Effector CD4-positive, alpha-beta T cell (primary cell): ENCODE measurements at places on chromosomes 6 and 20.
A peak's percentile ranks its signal among the peaks of the same experiment; 100 is the strongest.

DNA sequence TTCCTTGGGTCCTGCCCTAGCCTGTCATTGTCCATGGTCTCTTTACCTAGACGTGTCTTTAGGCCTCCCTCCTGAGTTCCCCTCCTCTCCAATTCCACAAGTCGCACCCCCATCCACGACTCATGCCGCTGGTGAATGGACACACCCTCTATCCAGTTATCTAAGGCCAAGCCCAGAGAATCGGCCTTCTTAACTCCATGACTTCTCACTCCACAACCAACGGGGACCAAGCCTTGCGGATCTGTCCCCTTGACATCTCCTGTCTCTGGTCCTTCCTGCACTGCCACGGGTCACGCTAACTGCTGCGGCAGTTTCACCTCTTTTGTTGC, 7.0 kb upstream of the RREB1 start:
- DNase-seq: no peak

DNA sequence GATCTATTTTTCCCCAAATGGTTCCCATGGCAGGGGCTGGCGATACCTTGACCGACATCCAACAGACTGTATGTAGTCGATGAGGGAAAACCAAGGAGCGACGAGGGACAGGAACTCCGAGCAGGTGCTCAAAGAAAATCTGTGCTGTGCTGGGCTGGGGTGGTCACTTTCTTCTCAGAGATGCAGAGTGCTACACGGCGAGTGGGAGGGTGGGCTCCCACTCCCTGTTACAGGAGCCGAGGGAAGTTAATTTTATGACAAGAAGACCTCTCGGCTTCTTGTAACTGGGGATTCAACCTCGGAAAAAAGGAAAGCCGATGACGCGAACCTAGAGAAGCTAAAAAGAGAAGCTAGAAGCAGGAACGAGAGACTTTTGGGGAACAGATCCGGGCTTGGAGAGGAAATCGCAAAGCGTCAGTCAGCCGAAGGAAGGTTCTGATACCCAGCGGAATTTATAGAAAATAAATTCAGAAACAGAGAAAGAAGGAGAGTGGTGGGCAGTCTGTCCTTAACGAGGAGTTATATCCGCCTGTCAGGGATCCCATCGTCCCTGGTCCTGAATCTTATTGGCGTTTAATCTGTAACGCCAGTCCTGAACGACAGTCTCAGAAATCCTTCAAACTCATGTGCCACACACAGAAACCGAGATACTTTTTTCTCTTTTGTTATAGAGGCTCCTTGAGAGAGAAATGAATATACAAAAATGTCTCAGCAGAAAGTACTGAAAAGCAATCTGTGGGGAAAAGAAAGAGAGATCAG, 84.6 kb upstream of the ZNF322 start:
- DNase-seq: no peak

- no peak for DNase-seq
These were observed 766.8 kb upstream of the MAN1A1 start for GRCh38 chr6:120116343-120116742.

GRCh38 chr6:133377219-133377618, 136.1 kb downstream of the EYA4 start:
- no peak for DNase-seq

DNA sequence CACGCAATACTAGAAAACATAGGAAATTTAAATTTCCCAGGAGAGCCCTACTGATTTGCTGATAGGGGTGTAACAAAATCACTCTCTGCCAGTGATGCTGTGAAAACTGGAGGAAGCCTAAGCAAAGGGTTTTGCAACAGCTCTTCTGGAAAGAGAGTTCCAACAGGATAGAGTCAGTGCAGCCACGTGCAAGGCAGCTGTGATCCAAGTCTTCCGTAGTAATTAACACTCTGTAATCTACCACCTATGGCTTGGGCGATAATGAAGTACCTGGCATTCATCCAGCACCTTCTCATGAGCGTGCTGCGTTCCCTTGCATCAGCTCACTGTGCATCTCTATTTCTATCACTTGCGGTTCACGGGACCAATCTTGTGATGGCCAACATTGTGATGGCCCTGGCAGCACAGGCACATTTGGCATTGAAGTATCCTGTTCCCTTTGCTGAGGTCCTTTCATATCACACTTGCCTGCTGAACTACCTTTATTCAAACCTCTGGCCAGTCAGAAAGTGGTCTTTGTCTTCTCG, 48.2 kb downstream of the IRF4 start:
- no peak for DNase-seq

DNA sequence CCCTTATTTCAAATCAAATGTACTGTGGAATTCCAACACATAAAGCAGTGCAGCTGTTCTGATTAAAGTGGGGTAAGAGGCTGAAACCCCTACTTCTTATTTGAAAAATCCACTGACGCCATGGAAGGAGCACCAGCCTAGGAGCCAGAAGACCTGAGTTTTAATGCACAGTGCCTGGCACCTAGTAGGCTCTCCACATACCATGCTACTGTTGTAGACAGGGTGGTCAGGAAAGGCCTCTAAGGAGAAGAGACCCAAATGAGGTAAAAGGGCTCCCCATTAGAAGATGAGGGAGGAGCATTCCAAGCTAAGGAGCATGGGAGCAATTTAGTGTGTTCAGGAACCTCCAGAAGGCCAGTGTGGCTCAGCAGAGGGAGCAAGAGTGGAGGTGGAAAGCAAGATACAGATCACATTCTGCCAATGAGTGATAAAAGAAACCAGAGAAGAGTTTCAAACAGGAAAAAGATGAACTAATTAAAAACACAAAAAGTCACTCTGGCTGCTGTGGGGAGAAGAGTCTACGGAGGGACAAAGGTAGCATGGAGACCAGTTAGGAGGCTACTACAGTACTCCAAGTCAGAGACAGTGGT, 11.8 kb upstream of the ZNF76 start:
- DNase-seq: no peak

GRCh38 chr6:153942361-153942760, 96.7 kb upstream of the OPRM1 start:
- DNase-seq: no peak

DNA sequence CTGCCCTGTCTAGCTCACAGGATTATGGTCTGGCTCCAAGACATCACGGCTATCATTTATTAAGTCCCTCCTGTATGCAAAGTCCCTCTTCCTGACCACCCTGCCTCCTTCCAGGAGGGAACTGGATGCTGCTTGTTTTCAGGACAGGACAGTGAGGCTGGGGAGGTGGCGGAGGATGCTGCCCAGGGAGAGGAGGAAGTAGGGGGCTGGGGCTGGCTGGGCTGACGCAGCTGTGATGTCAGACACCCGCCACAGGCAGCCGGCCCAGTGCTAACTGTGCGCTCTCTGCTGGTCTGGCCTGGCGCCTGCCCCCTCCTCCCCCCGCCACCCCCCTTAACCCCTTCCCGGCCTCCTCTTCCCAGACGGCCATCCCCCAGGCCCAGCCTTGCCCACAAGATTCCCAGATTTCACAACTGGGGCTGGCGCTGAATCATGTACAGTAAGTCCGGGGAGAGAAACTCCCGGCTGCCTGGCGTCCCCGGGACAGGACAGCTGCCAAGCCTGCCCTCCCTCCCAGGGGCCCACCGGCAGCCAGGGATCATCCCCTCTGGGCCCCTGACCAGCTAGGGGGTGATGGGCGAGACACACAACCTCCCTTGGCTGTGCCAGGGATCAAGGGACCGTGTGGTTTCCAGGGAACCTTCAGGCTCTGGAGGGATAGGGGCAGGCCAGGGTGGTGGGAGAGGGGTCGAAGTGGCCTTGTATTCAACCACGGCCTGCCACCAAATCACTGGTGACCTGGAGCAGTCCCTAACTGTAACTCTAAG, 118.1 kb downstream of the CEBPB start:
- no peak for DNase-seq

- no peak for DNase-seq
These were observed 320.9 kb upstream of the CITED2 start for GRCh38 chr6:139695361-139695760.

GRCh38 chr20:14331646-14332045, 5.8 kb downstream of the FLRT3 start:
- no peak for DNase-seq

DNA sequence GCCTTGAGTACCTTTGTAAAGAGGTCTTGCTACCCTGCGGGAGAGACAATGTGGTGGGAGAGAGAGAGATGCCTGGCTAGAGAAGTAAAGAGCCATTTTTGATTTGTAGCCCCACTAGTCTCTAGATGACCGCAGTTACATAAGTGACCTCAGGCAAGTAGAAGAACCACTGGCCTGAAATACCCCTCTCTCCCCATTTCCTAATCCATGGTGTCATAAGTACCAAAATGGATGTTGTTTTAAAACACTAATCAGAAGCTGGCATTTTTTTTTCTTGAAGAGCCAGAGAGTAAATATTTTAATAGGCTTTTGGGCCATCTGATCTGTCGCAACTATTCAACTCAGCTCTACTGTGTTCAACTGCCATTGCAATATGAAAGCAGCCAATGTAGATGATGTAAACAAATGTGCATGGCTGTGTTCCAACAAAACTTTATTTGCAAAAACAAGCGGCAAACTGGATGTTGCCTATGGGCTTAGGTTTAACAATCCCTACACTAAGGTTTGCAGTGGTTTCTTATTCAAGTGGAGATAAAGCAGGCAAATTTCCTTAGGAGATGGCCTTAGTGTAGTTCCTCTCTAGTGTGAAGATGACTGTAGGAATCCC, 36.5 kb downstream of the RARS2 start:
- no peak for DNase-seq

GRCh38 chr20:44248410-44248759, 1.3 kb downstream of the GDAP1L1 start:
- no peak for DNase-seq

GRCh38 chr20:15045246-15045645, 707.8 kb upstream of the FLRT3 start:
- DNase-seq: no peak

- no peak for DNase-seq
These were observed 54.2 kb upstream of the FAM83D start for GRCh38 chr20:38872036-38872435.

DNA sequence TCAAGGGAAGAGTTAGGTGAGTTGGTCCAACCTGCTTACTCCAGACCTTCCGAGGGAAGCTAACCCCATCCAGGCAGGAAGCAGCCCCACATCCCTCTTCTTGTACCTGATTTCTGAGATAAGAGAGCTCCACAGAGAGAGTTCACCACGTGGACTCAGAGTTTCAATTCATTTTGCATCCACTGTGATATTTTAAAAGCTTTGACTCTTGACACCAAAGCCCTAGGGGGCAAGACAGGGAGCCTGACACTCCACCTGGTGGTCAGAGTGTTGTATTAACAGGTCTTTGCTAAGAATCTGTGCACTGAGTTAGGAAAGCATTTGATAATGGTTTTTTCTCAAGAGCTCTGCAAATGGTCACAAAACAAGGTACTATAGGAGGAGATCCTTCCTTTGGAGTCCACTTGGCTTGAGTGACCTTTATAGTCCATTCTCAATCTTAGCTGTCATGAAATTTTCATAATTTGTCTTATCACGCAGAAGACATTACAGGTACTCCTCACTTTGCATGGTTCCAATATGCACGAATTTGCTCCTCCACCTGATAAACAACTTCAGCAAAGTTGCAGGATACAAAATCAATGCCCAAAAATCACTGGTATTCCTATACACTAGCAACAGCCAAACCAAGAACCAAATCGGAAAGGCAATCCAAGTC, 56.2 kb upstream of the RIPOR2 start:
- DNase-seq: peak; percentile 70

DNA sequence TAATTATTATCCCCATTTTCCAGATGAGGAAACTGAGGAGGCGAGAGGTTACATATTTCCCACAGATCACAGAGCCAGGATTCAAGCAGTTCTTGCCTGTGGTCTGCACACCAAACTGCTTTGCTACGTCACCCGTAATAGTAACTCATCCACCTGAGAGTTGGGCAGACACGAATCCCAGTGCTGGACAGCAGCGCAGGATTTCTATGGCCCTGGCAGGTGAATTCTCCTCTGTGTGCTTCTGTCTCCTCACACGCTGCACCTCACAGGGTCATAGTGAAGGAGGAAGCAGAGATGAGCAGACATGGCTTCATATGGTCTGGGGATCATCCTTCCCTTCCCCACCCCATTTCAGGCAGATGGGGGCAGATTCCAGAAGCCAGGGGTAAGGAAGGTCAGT, 127.0 kb upstream of the LRFN2 start:
- DNase-seq: no peak

- DNase-seq: no peak
These were observed 89.1 kb upstream of the TAB2 start for GRCh38 chr6:149228311-149228955.

DNA sequence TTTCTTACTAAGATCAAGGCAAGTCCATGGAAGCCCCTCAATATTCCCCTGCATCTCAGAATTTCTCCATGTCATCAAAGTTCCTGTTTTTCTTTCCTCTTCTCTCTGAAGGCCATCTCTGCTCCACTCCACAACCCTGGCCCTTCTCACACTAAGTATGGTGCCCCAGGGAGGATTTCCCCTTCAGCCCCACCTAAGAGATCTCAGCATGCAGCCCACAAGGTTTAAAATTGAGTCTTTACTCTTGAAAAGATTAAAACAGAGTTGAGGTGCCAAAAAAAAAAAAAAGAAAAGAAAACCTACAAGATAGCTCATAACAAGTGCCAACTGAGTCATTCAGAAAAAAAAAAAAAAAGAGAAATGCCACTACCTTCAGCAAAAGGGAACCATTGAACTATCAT, 36.5 kb upstream of the TNFAIP3 start:
- DNase-seq: no peak

DNA sequence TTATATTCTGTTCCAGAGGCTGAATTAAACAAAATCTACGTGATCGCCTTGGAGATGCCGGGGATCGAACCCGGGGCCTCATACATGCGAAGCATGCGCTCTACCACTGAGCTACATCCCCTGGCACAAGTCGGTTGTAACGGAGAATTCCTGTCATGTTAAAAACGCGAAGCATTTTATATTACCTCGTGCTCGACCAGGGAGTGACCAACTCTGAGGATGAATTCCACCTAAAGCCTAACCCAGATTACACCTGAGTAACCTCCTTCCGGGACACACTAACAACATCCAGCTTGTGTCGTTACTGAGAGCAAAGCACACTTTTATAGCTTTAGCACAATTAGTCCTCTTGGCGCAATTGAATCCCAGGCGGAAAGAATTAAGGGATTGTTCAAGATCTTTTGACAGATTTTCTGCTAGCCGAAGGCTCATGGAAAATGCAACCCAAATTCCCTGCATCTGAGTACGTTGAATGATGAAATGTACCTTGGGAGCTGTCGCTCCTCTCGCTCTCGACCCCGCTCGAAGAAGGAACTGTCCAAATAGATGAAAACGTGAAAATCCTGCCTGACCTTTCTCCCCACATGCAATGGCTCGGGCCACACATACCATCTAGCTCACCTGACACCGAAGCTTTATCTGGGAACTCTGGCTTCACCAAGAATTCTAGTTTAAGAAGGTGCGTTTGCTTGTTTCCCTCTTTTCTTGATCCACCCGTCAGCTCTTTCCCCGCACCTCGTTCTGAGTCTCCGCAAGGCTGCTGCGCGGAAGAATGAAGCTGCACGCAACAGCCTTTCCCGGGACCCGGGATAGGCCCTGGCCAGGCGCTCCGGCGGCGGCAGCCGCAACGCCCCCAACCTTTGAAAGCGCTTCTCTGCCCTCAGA, 148.3 kb downstream of the GPX5 start:
- DNase-seq: no peak

GRCh38 chr6:42337985-42338743, 113.6 kb downstream of the TRERF1 start:
- DNase-seq: no peak
